Small intestine (tissue), 16 donors: ENCODE measurements at places on chromosomes 12 and 14. TPM values are rescaled to one million over a fixed set of nuclear protein-coding genes. Genes with fewer than 3 reads are reported as not detected.

Gene CCDC77
- 3.2 TPM for polyA plus RNA-seq

Gene KRT74
- not detected for polyA plus RNA-seq

Gene TAS2R7
- not detected for polyA plus RNA-seq

Gene MRPS35
- 84.2 TPM for polyA plus RNA-seq

Gene SYT1
- polyA plus RNA-seq, result 11.3 TPM
